Activated T-cell treated with anti-CD3 and anti-CD28 coated beads, Interleukin-2, amount 50 U/mL, for 72 hours (primary cell): ENCODE measurements at places on chromosomes 4 and X. TPM values are rescaled to one million over a fixed set of nuclear protein-coding genes. Genes with fewer than 3 reads are reported as not detected.

Gene FAM9B
- not detected for total RNA-seq

Gene PWWP3B
- total RNA-seq: not detected

Gene CCDC110
- 0.19 TPM for total RNA-seq

Gene KCTD8
- total RNA-seq: not detected

Gene AMBN
- not detected for total RNA-seq

Gene MAGEC1
- total RNA-seq: not detected

Gene NLRP2B
- not detected for total RNA-seq

Gene MAPK10
- total RNA-seq: 0.49 TPM
